ENCODE measurements at places on chromosomes 4 and X.

DNA sequence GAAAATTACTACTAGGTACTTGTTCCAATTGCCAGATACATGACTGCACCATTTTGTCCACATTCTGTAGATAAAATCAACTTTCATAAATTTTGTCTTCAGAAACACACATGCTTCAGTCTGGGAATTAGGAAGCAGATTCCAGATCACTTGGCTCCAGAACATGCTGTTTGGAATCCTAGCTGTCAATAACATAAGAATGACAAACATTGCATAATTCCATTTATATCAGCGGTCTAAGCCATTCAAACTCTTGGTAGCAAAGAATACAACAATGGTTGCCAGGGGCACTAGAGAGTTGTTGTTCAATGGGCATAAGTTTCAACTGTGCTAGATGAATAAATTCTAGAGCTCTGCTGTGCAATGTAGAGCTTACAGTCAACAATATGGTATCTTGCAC, 1112.1 kb upstream of the AGA start:
- DNase-seq, result no peak

- DNase-seq, result no peak
These were observed 40.1 kb downstream of the SORBS2 start for GRCh38 chr4:185771711-185772390.

- DNase-seq, result no peak
These were observed 39.2 kb upstream of the TLR3 start for GRCh38 chr4:186029571-186030398.

DNA sequence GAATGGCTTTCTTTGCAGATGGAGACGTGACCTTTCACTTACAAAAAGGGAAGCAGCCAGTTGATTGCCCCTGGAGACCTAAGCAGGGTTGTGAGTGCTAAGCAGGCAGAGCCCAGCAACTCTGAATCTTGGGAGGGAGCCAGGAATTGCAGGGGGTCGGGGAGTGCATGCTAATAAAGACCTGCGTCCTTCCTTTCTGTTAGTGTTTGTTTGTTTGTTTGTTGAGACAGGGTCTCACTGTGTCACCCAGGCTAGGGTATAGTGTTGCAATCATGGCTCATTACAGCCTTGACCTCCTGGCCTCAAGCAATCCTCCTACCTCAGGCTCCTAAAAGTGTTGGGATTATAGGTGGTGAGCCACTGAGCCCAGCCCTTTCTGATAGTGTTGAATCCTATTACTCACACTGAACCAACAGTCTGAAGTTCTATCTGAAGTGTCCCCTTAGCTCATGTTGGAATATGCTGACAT, 137.4 kb downstream of the CEP135 start:
- DNase-seq, result no peak

DNA sequence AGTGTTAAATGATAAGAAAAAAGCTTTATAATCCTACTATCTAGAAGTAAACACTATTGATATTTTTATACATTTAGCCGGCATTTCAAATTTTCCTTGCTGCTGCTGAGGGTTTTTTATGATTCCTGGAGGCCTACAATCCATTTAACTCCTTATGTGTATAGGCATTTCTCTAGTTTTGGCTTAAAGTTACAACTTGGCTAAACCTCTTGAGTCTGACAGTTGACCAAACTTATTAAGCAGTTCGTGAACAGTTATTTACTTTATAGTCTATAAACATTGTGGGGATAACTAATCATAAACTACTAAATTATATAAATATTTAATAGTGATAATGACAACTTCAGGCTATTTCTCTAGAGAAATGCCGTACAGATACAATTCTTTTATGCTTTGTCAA, 141.9 kb downstream of the ADGRL3 start:
- no peak for DNase-seq

- no peak for DNase-seq
These were observed 339.9 kb downstream of the FBXO8 start for GRCh38 chr4:173943547-173943946.

GRCh38 chr4:82957045-82957444, 53.6 kb downstream of the LIN54 start:
- DNase-seq, result peak; percentile 5

DNA sequence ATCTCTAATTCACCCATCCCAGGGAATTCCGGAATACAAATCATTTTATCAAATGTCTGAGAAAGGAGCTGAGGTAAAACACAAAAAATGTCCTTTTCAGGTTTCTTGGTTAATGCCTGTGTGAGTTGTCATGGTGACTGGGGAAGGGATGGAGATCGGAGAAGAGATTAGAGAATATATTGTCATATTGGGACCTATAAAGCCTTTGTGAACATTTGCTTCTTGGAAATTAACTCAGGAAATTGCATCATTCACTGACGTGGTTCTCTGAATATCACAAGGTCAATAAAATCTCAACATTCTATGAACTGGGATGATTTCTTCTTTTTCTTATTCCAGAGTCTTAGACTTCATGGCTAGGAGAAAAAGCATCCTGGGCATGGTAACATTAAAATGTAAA, 174.8 kb upstream of the GLRA2 start:
- DNase-seq, result no peak

DNA sequence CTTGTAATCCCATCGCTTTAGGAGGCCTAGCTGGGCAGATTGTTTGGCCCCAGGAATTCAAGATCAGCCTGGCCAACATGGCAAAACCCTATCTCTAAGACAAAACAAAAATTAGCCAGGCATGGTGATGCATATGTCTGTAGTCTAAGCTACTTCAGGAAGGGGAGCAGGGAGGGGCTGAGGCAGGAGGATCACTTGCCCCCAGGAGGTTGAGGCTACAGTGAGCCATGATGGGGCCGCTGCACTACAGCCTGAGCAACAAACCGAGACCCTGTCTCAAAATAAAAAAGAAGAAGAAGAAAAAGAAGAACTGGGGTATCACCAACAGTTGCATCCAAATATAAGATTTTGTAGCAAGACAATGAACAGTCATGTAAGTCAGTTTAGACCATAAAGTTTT, 47.3 kb upstream of the NFKB1 start:
- DNase-seq, result no peak
